Inflammatory macrophage treated with lipopolysaccharide for 4 hours (primary cell): ENCODE measurements at places on chromosomes 5 and 9.

- no peak for DNase-seq
Measured at GRCh38 chr5:8813180-8813579, 732.7 kb downstream of the SEMA5A start.

- no peak for DNase-seq
Measured at GRCh38 chr9:21711504-21711903, 90.9 kb upstream of the MTAP start.

DNA sequence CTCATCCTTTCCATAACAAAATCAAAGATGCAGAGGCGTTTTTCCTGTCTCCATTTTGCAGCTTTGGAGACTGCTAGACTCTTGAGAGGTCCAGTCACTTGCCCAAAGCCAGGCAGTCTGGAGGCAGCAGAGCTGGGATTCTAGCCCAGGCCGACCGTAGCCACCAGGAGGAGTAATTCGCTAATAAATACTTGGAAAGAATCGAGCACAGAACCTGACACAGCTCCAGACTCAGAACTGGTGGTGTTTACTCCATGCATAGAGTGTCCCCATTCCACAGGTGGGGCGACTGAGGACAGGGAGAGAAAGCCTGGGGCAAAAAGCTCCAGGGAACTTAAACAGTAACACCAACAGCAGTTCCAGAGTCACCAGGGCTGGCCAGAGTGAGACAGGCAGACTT is 10.7 kb upstream of the CERCAM start:
- no peak for DNase-seq

GRCh38 chr5:157285310-157286035 is 19.6 kb downstream of the CYFIP2 start:
- no peak for DNase-seq

DNA sequence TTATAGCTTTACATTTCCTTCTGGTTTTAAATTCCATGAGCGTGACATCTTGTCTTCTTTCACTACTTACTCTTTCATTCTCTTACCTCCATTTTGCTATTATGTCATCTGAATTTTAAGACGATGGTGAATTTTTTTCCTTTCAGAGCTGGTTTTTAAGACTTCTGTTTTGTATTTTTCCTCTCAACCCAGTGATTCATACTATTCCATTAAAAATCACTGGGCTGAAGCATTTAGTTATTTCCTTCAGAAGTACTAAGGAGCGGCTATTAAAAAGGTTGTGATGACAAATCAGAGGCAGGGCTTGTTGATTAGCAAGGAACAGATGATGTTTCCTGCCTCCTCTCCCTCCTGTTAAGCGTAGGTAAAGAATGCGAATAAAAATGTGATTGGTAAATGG is 16.5 kb downstream of the AGXT2 start:
- no peak for DNase-seq

DNA sequence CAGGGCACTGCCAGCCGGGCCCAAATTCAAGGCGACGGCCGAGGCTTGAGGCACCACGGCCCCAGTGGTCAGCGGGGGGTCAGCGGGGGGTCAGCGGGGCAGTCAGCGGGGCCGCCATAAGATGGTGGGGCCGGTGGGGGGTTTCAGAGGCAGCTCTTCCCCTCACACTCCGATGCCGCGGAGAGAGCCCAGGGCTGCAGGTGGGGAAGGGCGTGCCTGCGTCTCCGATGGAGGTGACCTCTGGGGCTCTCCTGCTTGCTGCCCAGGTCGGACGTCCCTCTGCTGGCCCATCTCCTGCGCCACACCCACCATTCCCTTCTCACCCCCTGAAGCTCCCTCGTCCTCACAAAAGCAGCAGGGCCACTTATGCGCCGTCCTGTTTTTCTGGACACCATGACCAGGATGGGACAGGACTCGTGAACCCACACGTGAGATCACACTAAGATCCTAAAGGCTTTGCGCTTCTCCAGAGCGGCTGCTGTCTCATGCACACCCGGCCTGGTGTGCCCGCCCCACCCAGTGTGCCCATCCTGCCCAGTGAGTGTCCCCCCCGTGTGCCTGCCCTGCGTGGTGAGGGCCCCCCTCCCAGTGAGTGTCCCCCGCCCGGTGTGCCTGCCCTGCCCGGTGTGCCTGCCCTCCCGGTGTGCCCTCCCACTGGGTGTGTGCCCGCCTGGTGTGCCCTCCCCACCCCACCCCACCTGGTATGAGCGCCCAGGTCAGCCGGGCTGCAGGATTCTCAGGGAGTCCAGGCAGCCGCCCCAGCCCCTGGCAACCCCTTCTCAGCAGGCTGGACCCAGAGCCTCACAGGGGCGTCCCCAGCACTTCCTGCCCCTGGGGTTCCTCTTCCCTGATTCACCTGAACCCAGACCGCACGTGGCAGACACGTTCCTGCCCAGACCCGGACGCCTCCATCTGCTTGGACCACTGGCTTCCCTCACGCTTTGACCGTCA is 48.7 kb upstream of the NKD2 start:
- DNase-seq = no peak

- no peak for DNase-seq
Measured at GRCh38 chr9:68672215-68672614, 32.8 kb upstream of the PIP5K1B start.

DNA sequence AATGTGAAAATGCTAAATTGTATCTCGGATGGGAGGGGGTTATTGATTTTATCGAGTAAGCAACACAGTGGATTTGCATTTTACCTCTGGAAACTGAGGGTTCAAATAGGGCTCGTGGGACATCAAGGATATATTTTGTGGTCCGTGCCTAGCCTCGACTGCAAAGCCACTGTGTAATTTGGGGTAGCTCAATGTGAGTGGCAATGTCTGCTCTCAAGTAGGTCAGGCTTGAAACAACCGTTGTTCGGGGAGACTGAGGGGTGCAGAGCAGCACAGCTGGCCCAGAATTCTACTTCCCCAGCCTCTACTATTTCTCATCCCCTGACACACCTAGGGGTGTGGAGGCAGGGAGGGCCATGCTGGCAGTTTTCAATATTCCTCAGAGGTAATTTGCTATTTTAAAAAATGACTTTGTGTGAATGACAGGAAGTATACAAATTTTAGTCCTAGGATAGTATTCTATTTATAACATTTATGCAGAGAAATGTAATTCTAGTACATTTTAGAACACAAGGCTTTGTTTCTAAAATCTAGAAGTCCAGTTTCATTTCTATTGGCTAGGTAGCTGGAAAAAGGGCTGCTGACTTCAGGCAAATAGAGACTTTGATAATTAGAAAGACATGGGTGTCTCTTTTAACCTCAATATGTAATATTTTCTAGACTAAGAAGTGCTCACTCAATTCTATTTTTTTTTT is 1.4 kb upstream of the DAB2 start:
- DNase-seq = no peak

DNA sequence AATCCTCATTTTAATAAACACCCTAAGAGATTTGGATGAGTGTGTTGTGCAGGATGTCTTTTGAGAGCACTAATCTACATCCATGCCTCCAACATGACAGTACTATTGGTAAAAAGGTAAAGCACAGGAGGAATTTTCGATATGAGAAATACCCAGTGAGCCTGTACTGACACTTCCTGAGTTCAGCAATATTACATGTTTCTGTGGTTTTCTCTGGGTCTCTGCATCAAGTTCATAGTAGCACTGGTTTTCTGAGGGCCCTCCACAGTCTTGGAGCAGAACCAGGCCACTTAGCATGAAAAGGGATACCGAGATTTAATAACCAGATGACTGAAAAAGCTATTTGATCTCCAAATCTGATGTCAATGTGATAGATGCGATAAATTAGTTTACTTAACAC is 524.1 kb downstream of the TMEM38B start:
- DNase-seq = no peak

DNA sequence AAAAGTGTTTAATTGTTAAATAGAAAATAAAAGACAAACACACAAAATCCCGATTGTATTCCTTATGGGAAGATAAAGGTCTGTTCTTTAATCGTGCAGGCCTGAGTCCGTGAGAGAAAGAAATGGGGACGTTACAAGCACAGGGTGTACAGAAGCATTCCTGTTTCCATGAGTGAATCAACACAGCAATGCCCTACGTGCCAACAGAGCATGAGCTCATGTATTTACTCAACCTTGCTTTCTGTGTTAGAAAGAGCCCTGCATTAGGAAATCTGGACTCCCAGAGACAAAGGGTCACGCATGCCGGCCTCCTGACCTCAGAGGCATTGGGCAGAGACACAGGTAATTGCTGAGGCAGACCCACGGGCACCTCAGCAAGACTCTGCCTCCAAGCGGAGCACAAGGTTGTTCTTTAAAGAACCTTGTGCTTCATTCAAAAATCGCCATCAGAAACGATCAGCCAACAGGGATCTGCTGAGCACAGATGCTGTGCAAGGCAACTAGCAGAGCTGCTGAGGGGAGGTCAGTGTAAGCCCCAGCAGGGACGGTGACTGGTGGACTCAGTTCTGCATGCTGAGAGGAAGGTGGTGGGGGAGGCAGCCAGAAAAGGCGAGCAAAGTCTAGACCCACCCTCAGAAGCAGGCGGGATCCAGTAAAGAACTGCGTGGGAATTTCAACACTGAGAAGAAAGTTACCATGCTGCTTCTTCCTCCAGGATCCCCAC is 101.0 kb downstream of the TLE1 start:
- no peak for DNase-seq

DNA sequence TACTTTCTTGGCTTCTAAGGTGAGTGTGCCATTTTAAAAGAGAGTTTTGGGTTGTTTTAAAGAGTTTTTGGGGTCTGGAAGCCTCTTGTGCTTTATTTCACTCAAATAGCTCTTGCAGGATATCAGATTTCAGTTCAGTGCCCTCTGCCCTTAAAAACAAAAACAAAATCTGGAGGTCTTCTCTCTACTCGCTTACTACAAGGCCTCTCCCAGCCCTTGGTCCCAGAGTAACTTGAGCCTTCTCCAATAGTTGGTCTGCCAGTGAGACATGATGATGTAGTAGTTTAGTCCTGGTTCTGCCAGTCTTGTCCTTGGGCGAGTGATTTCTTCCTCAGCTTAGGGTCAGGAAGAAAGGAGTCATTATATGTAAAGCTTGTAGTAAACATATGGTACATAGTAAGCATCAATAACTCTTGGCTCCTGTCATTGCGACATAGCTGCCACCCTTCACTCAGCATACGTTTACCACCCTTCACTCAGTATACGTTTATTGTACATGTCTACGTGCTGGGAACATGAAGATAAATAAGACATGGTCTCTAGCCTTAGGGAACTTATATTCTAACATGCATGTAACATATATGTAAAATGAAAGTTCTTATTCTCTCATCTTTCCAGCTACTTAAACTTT is 147.6 kb downstream of the MAN2A1 start:
- no peak for DNase-seq

GRCh38 chr5:72108202-72109061 is 1.2 kb downstream of the MAP1B start:
- no peak for DNase-seq

DNA sequence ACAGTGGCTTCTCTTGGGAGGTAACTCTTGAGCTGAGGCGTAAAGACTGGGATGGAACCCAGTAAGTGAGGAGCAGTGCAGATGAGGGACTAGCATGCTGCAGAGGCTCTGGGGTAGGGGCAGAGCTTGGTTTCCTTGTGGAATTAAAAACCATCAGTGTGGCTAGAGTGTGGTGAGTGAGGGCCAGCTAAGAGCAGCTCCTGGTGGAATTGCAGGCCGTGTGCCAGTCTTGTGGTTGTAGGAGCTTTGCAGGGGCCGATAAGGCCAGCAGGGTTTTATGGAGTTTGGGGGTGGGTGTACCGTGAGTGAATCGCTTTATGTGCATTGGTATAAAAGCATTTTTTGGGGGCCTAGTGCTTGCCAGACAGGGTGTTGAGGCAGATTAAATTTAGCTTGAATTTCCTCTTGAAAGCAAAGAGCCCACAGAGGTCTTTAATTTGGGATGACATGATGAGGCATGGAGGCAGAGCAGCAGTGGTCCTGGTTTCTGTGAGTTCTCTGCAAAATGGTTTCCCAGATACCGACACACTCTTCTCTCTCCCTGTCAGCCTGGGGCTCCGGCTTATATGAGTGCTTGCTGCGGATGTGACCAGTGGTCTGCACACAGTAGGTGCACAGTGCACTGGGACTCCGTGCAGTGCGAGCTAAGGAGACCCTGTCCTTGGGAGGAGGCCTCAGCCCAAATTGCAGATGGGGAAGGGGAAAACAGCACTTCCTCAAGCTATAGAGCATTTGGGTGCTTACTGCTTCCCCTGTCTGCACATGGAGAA is 176.4 kb upstream of the PITX1 start:
- DNase-seq = no peak

GRCh38 chr5:56480078-56480704 is 247.1 kb upstream of the ANKRD55 start:
- no peak for DNase-seq

DNA sequence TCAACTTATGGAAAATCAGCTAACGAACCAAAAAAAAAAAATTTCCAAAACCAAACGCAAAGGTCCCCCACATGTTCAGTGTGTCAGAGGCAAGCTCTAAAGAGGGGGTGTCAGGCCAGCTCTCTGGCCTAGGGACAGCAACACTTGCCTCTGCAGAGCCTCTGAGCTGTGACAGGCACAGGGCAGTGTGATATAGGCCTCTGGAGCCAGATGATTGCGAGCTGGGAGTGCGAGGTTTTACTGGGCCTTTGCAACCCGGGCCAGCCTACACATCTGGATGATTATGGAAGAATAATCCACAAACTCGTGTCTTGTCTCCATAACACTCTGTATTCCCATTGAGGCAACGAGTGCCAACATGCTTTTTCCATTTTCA is 67.7 kb upstream of the STC2 start:
- DNase-seq = no peak

DNA sequence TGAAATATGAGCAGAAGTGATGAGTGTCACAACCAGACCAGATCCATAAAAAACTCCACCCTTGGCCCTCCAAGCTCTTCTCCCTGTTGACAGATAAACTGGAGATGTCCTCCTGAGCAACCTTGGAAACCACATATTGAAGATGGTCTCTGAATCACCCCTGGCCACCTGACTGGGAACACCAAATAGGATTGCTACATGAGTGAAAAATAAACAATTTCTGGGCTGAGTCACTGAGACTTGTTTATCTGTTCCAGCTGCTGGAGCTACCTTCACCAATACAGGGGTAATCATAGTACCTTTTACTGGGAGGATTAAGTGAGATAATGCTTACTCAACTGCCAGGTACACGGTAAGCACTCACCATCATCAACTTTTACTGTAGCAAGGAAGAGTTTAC is 53.3 kb downstream of the PCA3 start:
- no peak for DNase-seq

DNA sequence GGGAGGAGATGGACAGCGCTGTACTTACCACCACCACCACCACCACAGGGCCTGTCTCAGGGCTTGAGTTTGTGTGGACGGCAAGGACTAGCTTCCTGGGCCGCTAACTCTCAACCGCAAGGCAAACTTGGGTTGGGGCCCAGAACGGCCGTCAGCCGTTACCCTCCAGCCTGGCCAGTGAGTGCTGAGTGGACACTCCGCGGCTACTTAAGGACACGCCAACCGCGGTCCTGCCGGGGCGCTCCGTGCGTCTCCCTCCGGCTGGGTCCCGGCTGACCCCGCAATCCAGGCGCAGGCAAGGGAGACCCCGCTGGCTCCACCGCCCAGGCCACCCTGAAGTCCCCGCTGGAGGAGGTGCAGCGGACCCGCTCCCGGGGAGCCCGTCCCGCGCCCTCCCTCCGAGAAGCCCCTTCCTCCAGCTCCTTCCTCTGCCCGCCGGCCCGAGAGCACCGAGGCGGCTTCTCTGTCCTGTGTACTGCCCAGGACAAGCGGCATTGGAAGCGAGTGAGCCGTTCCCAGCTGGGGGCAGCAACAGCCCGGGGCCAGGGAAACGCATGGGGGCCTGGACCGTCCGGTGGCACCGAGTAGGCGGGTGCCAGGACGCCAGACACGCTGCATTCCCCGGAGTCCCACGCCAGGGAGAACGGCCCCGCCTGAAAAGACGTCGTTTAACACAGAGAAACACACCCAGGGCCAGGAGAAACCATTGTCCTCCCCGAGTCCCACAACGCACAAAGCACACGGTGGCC is 46.6 kb downstream of the HABP4 start:
- DNase-seq = no peak

GRCh38 chr9:89642789-89643188 is 38.0 kb downstream of the GADD45G start:
- no peak for DNase-seq
